Stomach (tissue), 19 donors: ENCODE measurements at places on chromosomes 1 and 21. TPM values are rescaled to one million over a fixed set of nuclear protein-coding genes. Genes with fewer than 3 reads are reported as not detected.
A peak's percentile ranks its signal among the peaks of the same experiment; 100 is the strongest.

LRRC8B gene
- 15.2 TPM for total RNA-seq

CLCA1 gene
- not detected for total RNA-seq

- peak; percentile 55 for DNase-seq
These were observed 200.6 kb downstream of the RGS7 start for GRCh38 chr1:241156231-241156965.

DNA sequence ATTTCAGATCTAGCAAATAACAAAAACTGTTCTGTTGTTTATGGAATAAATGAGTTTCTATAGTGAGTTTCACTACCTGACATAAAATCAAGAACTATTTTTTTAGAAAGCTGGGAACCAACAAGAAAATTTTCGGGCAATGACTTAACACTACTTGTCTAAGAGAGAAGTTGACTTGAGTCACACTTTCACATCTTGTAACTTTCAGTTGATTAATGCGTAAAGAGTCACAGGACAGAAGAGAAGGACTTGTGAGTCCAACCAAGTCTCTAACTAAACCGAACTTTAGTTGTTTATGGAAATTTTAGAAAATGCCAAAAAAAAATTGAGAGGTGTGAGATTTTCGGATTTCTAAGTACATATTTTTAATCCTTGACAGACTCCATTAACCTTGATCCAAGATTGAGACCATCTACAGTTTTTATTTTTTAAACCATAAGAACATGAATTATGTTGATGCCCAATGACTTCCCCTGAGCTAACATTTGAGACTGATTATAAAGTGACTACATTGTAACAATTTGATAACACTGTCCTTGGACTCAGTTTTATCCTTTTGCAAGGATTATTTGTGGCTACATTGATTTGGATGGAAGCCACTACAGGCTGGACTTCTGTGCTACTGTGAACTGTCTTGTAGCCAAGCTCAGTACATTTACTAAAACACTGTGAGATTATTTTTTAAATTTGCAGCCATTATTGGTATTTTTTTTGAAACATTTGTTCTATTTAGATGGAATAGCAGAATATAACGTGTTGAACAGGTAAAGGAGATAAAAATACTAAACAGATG, 284.0 kb downstream of the PTPRC start:
- no peak for DNase-seq

- no peak for DNase-seq
These were observed 9.5 kb downstream of the DPT start for GRCh38 chr1:168719306-168720111.

CFHR5 gene
- total RNA-seq = not detected

FAM151A gene
- not detected for total RNA-seq

GRCh38 chr1:191963781-191964455, 194.3 kb upstream of the RGS18 start:
- DNase-seq = no peak

GJA9 gene
- not detected for total RNA-seq

PLA2G2F gene
- 0.18 TPM for total RNA-seq

DNA sequence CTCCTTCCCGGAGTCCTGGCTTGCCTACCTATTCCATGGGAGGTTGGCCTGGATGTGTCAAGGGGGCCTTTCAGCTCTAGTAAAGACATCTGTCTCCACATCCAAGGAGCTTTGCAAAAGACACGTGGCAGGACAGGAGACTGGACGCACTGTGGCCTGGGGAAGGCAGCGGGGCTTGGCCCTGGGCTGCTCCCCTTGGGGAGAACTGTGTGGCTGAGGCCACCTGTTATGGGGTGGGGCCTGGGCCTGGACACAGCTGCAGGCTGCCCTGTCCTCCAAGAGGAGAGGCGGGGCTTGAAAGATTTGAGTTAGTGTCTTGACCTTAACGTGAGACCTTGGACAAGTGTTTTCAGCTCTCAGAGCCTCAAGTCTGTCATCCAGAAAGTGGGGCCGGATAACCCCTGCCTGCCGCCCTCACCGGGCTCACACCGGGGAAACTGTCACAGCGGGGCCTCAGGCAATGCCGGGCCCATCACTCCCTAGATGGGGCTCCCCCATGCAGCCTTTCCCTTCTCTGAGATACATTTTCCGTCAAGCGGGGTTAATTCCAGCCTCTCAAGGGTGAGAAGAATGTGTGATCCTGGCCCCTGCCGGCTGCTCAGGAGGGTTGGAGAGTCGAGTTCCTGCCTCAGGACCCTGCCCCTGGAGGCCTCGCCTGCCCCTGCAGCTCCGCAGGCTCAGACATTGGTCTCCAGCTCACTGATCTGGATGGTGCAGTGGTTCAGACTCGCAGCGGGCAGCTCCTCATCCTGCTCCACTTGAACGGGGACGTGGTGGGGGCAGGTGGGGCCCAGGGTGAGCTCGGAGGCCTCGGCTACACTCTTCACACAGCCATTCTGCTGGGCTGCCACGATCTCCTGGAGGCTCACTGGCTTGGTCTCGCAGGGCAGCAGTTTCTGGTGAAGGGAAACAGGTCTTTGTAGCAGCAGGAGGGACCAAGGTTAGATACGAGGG, 25.6 kb downstream of the PODN start:
- no peak for DNase-seq

NIPAL3 gene
- 3.5 TPM for total RNA-seq

DNA sequence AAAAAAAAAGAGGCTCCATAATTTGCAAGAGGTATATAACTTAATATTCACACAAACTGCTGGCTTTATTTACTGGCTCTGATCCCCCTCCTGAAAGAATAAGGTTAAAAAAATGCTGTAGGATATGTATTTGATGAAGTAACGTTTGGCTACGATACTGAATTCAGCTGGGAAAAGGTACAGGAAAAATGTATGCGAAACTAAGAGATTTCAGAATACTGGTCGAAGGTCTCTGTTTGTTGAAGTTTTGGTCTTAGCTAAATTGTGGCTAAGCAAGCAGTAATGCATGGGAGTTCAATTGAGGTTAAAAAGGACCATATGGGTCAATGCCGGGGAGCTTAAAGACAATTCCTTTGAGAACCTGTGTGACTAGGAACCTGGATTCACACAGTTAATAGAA, 355.5 kb upstream of the NCAM2 start:
- DNase-seq = no peak
